NCI-H1417 treated with DMSO at 0.1 percent for 48 hours (cell line): ENCODE measurements at places on chromosomes 2 and 18.

DNA sequence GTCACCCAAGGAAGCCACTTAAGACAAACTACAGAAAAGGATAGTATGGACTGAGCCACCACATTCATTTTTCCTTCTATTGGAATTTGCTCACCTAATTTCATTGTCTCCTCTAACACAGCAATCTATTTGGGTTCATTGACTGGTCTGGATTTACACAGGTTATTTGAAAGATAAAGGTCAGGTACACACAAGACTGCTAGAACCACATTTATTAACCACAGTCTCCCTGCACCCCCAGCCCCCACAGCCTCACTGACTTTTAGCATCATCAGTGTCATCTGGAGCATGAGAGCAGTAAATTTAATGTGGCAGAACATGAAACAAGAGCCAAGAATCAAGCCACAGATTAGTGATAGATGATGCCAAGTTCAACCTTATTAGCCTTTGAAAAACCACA is 226.9 kb upstream of the GYPC start:
- DNase-seq, result no peak

DNA sequence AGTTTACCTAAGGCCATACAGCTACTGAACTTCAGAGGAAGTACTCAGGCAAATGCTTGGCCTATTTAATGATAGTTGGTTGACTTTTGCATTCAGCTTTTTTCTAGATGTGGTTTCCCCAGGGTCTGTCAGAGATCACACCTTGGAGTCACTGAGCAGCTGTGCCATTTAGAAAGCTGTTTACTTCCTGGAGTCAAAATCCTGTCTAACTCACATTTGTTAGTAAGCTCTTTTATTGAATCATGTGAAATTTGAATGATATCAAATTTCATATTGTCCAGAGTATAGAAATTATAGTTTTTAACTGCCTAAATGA is 7.6 kb upstream of the TRIB2 start:
- DNase-seq, result no peak

DNA sequence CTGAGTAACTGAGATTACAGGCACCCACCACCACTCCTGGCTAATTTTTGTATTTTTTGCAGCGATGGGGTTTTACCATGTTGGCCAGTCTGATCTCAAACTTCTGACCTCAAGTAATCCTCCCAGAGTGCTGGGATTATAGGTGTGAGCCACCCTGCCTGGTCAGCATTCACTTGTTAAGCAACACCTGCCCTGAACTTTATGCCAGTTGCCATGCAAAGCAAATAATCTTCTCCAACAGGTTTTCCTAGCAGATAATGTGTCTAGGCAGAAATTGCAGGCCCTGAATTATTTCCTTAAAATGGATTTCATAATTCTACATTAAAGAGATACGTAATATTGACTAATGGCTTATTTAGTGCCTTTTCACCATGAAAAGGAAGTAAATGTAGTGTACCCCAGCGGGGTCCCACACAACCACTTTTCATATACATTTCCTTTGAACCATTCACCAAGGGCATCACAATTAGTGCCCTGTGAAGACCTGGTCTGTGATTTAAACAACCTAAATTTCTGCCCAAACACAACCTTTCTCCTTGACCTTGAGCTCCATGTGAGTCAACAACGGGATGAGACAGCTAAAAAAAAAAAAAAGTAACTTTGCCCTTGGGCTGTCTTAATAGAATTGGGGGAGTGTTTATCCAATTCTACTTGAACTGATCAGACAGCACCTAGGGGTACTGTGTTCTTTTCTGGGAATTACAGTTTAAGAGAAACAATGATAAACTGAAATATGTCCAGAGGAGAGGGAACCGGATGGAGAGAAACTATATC is 41.6 kb downstream of the EEF1B2 start:
- no peak for DNase-seq

DNA sequence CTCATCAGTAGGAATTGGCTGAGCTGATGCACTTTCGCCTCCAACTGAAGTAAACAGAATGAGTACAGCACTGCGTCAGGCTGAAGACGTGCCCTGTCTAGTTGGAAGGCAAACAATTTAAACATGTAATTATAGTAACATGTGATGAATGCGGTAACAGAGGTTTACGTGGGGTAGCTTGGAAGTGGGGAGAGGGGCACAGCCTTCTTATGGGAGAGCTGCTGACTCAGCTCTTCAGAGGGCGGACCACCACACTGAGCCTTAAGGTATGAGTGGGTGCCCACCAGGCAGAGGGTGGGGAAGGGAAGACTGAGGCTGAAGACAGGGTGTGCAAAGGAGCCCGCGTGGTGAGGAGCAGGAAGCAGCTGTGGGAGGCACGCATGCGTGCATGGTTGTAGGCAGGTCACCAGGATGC is 6.2 kb upstream of the EHD3 start:
- DNase-seq, result peak; percentile 73

DNA sequence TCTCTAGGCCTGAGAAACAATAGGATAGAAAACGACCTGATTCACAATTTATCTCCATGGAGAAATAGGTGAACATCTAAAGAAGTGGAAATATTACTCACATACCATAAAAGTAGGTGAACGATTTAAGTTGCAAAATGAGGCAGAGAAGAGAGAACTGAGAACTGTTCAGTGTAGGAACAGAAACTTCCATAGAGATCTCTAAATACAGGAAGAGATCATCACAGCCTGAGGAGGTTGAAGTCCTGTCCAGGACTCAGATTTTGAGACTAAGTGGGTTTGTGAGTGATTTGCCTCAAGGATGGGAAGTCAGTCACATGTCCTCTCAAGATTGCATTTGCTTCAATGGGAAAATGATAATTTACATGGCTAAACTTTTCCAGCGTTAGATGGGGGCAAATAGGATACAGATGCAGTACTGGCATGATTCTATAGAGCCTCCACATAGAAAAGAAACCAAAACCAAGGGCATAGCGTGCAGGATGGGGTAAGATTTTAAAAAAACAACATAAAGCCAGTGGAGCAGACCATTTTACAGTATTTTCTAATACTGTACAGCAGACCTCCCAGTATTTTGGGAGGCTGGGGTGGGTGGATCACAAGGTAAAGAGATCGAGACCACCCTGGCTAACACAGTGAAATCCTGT is 68.8 kb downstream of the MEP1B start:
- DNase-seq, result no peak

- no peak for DNase-seq
Observed at GRCh38 chr2:108621087-108621559, 86.9 kb downstream of the LIMS1 start.

GRCh38 chr2:111676291-111676822 is 207.6 kb downstream of the ANAPC1 start:
- no peak for DNase-seq

GRCh38 chr2:144834998-144835633 is 315.2 kb upstream of the ZEB2 start:
- no peak for DNase-seq

- no peak for DNase-seq
Observed at GRCh38 chr2:16123856-16124780, 183.8 kb downstream of the MYCN start.

DNA sequence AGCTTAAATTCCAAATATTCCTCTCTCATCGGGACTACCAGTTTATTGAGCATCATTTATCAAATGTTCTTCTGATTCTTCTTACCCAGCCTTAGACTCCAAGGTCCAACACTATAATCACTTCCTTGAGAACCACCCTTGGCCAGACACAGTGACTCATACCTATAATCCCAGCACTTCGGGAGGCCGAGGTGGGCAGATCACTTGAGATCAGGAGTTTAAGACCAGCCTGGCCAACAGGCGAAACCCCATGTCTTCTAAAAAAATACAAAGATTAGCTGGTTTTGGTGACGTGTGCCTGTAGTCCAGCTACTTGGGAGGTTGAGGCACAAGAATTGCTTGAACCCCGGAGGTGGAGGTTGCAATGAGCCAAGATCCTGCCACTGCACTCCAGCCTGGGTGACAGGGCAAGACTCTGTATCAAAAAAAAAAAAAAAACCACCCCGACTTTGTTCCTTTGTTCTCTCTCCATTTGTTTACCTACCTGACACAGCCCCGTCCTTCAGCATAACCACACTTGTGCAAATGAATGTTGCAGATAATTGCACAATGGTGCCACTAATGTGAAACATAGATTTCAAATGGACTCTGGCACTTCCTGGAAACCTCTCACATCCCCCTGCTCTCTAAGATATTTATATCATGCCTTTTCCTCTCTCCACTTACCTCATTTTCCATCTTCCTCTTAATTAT is 38.9 kb upstream of the LPIN2 start:
- no peak for DNase-seq

DNA sequence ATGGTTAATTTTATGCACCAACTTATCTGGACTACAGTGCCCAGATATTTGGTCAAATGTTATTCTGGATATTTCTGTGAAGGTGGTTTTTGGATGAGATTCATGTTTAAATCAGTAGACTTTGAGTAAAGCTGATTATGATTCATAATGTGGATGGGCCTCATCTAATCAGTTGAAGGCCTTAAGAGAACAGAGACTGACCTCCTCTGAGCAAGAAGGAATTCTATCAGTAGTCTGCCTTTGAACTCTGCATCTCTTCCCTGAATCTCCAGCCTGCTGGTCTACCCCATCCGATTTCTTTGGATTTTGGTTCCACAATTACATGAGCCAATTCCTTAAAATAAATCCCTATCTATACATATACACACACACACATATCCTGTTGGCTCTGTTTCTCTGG is 82.8 kb upstream of the MAP4K3 start:
- no peak for DNase-seq

GRCh38 chr18:39350945-39351344 is 1785.3 kb upstream of the CELF4 start:
- DNase-seq, result no peak

DNA sequence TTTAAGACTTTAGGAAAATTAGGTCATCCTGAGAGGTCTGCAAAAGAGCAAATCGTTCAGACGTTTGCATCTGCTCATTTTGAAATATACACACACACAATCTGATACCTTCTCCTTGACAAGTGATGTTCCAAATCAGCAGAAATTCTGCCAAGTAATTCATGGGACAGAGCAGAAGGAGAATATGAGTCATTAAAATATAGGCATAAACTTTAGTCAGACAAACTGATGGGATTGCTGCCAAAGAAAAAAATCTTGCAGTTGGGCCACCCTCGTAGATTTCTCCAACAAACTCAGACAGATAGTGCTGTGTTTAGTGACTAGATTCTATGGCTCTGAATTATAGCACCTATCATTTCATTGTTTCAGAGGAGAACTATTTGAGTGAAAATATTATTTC is 336.3 kb downstream of the NYAP2 start:
- DNase-seq, result no peak

- DNase-seq, result no peak
Observed at GRCh38 chr2:19228181-19228593, 130.2 kb downstream of the OSR1 start.

DNA sequence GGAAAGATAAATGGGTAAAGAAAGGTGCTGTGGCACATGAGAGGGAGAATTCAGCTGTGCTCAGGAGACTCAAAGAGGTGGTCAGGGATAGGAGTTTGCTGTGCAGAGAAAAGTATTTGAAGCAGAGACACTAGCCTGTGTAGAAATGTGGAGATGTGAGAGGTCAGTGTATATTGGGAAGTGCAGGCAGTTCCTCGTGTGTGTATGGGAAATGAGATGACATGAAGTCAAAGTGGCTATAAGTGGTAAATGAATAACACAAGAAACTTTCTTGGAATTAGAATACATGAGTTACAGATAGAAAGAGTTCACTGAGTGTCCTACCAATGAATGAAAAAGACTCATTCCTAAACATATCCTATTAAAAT is 11.6 kb downstream of the MAP3K20 start:
- no peak for DNase-seq

GRCh38 chr2:16226943-16227664 is 286.8 kb downstream of the MYCN start:
- DNase-seq, result no peak

DNA sequence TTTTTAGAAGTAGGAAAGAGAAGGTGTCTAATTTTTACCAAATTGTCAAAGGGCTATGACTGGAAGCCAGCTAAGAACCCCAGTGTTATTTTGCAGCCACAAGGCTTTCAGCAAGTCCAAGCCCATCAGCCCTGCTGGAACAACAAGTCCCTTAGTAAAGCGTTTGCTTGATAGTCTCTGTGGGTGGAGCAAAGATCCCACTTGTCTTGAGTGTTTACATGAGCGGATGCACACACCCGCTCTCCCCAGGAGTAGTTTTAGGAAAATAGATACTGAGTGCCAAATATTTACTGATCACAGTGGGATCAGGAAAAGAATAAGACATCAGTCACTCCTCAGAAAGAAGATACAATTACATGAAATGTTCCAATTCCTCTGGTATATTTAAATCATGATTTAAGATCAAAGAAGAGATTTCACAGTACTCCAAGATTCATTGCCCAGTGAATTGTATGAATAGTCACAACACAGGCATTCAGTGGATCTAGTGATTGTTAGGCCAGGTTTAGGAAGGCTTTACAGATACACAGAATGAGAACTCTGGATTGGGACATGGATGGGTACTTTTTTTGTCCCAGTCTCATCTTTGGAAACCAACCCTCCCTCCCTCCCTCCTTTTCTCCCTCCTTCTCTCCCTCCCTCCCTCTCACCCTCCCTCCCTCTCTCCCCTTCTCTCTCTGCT is 514.9 kb downstream of the PTPRM start:
- DNase-seq, result peak; percentile 74
